ENCODE measurements at places on chromosomes 5 and 9.

DNA sequence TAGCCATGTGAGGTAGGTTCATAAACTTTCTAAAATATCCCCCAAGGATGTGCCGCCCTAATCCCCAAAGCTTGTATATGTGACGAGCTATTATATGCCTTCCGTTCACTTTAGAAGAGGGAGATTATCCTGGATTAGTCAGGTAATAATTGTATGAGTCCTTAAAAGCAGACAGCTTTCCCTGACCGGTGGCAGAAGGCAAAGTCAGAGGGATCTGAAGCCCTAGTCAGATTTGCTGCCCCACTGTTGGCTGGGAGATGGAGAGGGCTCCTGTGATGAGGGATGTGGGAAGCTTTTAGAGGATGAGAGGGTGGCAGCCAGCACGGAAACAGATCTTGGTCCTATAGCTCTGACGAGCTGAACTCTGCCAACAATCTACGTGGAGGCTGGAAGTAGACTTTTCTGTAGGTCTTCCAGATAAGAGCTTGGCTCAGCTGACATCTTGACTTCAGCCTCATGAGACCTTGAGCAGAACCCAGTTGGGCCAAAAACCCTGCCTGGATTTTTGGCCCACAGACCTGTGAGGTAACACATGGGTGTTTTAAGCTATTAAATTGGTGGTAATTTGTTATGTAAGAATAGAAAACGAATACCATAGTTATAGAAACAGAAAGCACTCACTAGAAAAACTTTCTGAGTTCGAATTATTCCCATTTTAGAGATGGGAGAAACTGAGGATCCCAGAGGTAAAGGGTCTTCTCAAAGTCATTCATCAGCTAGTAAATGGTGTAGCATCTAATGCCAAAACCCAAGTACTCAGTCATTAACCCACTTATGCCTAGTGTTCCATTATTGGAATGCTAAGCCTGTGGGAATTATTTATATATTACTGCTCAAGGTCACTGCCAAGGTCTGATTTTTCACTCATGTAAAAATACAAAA lies 48.9 kb downstream of the SH3PXD2B start:
- DNase-seq: no peak

DNA sequence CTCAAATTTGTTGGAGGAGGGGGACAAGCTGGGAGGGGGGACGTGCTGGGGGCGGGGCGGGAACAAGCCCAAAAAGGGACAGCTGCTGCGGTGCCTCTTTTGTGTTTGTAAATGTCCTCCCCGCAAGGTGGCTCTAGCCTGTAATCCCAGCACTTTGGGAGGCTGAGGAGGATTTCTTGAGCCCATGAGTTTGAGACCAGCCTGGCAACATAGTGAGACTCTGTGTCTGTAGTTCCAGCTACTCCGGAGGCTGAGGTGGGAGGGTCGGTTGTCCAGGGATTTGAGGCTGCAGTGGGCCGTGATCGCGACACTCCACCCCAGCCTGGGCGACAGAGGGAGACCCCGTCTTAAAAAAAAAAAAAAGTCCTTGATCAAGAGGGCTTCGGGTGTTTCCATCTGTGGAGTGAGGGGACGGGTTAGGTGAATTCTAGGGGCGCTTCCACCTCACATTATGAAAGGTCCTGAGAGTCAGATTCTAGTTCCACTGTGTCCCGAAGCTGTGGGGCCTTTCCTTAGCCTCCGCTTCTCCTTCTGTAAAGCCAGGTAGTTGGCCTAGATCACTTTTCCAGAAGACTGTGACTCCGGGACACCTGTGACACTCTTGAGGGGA lies 779 bp upstream of the CTNNA1 start:
- DNase-seq: peak; percentile 69

- no peak for DNase-seq
These were observed 864.5 kb upstream of the EDIL3 start for GRCh38 chr5:85249204-85249603.

GRCh38 chr5:16784843-16785791 lies 151.0 kb downstream of the MYO10 start:
- no peak for DNase-seq

DNA sequence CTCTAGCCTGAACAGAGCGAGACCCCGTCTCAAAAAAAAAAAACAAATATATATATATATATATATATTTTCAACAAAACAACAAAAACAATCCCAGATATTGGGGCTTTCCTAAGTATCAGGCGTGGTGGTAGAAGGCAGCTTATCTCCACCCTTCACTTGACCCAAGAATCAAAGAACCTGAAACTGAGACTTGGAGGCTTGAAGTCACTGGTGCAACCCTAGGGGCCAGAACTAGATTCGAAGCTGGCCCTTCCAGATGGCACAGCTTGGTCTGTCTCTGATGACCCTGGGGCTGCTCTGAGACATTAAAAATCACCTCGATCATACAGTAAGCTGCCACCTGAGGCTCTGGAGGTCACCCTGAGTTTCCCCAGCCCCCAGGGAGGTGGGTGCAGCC lies 1.3 kb upstream of the KCNMB1 start:
- DNase-seq: no peak

DNA sequence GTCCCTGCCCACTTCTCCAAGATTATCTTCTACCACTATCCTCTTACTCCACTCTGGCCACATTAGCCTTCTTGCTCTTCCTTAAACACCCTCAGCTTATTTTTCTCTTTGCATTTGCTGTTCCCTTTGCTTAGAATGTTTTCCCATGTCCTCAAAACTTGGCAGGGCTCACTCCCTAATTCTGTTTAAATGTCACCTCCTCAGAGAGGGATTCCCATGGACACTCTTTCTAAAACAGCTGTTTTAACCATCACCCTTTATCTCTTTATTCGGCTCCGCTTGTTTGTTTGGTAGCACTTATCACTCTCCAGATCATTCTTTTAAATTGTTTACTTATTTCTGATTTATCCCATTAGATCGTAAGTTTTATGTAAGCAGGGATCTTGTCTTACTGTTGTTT lies 278.5 kb downstream of the CWC27 start:
- no peak for DNase-seq

GRCh38 chr5:128490761-128491160 lies 47.3 kb downstream of the FBN2 start:
- no peak for DNase-seq

- DNase-seq: no peak
These were observed 650 bp downstream of the DCTN4 start for GRCh38 chr5:150758203-150758530.

- no peak for DNase-seq
These were observed 49.6 kb upstream of the CACNA1B start for GRCh38 chr9:137827908-137828526.

GRCh38 chr9:14741369-14741768 lies 18.8 kb upstream of the CER1 start:
- DNase-seq: no peak

DNA sequence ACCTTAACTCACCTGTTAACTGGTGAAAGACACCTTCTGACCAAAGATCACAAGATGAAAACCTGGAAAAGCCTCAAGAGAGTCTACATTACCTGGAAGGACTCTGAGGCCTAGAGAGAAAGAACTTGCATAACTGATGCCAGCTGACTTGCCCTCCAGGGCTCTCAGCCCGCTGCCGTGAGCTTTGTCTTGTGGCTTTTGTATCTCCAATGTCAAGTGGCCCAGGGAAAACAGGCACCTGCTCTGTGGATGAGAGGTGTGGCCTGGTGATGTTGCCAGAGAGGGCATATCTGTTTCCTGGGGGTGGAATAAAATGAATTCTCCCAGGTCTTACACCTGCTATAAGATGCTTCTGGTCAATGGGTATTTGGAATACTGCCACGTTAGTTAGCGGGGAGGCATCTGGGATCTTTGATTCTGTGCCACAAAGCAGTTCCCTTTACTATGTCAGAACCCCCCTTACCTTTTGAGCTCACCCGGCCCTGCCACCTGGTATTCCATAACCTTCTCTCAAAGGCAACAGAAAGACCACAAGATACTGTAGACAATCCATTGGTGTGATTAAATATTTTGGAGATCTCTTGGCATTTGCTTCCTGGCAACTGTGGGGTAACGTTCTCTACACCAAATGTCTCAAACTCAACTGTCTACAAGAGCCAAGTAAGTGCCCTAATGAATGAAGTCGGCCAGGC lies 54.9 kb upstream of the N4BP3 start:
- no peak for DNase-seq

DNA sequence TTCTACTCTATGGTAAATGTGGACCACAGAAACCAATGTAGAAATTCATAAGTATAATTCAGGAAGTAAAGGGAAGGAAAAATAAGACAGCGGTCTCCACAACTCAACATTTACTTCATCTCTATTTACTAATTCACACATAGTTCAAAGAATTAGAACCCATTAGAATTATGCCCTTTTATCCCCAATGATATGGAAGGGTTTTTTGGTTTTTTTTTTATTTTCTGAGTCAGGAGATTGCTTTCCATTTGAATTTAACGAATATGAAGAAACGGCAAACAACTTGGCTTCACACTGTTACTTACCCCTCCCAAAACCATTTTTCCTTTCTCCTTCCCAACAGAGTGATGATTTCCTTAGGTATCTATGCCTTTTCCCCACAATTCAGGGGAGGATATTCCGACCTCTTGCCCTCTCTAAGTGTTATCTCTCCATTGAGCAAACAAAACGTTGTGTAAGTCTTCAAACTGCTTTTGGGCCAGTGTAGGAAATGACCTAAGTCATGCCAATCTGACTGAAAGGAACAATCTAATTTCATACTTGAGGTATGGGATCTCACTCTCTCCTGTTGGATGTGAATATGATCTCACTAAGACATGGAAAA lies 72.0 kb downstream of the CETN3 start:
- DNase-seq: no peak

DNA sequence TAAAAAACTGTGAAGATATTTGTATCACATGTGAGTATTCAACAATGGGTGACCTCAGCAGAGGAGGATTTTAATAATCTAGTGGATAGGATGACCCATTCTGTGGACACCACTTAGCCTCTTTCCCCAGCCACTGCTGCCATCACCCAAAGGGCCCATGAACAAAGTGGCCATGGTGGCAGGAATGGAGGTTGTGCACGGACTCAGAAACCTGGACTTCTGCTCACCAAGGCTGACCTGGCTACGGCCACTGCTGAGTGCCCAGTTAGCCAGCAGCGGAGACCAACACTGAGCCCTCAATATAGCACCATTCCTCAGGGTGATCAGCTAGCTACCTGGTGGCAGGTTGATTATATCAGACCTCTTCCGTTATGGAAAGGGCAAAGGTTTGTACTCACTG lies 1410.4 kb upstream of the CDH9 start:
- no peak for DNase-seq

GRCh38 chr5:129379406-129379805 lies 80.7 kb upstream of the ADAMTS19 start:
- DNase-seq: peak; percentile 47

DNA sequence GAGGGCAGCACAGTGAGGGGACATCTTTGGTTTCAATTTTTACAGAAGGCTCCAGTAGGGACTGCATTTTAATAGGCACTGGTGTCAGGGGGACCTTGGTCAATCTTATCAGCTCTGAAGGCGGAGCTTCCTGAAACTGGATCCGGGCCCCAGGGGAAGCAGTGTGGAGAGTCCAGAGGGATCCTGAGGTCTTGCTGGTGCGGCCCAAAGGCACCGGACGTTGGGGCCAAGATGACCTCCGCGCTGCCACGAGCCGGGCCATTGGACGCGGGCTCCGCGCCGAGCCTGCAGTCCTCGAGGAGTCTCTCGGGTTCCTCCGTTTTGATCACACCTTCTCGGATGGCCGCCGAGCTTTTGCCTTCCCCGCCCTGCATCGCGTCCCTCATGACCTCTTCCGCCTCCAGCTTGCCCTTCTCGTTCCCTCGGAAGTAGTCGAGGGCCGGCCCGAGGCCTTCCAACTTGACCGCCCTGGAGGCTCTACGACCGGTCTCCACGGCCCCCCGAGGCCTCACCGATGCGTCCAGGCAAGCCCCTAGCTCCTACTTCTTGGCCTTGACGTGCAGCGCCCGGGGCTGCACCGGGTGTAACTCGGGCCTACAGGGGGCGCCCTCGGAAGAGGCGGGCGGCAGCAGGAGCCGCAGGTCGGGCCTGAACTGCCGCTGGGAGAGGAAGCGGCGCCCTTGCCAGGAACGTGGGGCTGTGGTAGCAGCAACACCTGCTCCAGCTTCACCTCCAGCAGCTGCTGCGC lies 18.8 kb downstream of the C5orf52 start:
- no peak for DNase-seq

- DNase-seq: no peak
These were observed 6.1 kb downstream of the CSNK1G3 start for GRCh38 chr5:123518111-123518510.

DNA sequence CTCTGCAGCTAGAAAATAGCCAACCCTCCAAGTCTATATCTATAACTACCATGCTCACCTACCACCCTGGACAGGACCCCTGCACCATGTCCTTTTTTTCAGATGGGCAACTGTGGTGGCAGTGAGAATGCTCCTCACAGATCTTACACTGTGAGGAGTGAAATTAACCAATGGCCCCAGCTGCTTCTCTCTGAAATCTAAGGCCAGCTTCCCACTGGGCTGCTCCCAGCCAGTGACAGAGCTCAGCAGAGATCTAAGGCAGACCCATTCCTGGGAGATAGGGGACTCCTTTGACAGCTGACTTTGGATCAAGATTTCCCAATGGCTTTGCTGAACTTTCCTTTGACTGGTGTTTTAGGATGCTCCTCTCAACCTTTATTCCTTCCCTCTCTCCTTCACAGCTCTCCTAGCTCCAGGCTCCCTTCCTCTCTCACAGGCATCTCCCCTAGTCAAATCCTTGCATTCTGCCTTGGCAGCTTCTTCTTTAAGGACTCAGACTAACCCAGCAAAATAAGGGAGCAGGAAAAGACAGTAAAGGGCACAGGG lies 1.6 kb upstream of the ARAP3 start:
- no peak for DNase-seq

DNA sequence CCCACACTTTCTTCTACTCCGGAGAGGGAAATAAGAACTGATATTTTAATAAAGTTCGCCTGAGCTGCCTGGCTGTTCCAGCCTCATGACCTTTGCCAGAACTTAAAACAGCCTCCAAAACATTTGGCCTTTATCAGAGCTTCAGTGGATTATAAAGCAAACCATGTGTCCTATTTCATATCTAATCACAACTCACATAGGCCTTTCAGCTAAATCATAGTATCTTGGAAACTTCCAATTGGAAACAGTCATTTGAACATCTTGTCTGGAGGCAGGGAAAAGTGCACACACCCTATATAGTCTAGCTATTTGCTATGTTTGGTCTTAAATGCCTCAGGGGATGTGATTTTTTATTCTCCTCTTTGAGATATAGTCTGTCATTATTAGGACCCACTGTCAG lies 46.0 kb upstream of the FREM1 start:
- no peak for DNase-seq
